HEK293T (cell line): ENCODE measurements at places on chromosomes 2 and 18.

DNA sequence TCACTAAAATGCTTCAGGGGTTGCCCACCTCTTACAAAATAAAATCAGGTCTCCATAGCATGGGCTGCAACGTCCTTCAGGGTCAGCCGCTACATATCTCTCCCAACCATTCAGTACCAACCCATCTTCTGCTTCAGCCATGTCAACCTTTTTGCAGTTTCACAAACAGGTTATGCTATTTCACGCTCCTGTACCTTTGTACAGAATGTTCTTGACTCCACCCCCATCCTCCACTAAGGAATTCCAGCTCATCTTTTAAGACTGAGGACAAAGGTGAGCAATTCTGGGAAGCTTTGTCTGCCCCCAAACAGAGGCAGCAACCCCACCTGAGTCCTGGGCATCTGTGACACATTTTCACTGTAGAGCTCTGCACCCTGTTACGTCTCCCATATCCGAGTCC, 8.8 kb upstream of the EVA1A start:
- DNase-seq, result no peak

DNA sequence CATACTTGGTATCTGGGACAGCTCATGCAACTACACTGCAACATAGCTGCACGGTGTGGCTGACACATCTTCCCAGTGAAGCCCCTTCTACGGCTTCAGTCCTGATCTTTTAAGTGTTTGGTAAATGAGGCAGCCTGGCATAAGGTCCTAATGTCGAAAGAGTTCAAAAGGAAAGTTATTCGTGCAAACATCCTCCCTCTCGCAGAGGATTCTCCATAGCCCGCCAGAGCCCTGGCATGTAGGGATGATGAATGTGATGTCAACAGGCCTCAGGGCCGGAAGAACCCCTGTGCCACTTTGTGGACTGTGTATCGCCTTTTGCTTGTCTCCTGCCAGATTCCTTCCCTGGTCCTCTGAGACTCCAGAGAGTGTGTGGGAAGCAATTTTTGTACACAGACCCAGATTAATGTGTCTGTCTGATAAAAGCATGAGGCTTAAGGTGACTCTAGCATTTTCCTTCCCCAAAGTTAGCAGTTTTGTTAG, 88.5 kb downstream of the SOCS6 start:
- no peak for DNase-seq

GRCh38 chr18:21826196-21826595, 85.6 kb downstream of the MIB1 start:
- no peak for DNase-seq

DNA sequence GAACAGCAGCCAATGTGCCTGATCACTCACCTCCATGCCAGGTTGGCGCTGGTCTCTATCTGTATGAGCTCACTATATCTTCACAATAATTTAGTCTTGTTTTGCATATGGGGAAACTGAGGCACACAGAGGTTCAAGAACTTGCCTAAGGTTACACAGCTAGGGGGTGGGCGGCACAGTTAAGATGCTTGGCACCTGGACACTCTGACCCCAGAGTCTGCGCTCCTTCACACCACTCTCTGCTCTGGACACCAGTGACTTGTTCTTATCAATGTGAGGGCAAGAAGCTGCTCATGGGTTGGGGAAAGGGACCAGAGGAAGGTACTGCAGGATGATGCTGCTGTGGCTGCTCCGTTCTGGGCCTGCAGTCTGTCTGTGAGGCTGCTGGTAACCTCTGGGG, 27.1 kb downstream of the FBLN7 start:
- DNase-seq, result no peak

DNA sequence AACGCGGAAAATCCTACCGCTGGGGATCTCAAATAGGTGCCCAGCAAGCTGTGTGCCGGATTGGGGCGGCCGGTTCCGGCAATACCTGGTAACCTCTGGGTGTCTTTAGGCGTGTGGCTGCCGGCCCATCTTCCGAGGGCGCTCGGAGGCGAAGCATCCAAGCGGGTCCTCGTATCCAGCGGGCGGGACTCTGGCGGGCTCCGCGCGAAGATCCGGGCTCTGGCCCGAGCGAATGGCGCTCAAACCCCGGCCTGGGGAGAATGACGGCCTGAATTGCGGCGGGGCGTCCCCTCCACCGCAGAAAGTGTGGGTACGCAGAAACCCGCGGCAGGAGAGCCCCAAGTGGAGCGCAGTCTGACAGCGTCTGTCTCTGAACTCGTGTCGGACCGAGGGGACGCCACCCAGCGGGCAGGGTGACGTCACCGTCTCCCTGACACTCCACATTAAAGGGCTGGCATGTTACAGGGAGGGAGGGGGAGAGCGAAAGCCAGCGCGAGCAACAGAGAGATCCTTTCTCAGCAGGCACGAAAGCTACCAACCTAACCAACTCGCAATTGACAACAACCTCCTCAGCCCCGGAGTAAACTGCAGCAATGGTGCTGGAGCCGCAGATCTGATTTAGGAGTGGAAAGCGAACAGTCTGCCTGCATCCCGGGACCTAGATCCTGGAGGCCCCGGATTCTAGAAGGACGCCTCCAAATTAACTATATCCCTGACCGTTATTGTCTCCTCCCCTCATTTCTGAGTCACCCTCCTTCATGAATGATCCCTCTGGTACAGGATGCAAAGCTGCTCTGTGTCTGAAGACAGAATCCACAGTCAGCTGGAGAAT, at the start of gene SKOR2:
TSS of gene SKOR2 (minus strand) at position 372 of the 832 bp plus-strand sequence. CDS start 2,477 bp downstream, outside the sequence.
- DNase-seq, result no peak

GRCh38 chr2:119426801-119427395, 4.8 kb upstream of the TMEM37 start:
- no peak for DNase-seq

DNA sequence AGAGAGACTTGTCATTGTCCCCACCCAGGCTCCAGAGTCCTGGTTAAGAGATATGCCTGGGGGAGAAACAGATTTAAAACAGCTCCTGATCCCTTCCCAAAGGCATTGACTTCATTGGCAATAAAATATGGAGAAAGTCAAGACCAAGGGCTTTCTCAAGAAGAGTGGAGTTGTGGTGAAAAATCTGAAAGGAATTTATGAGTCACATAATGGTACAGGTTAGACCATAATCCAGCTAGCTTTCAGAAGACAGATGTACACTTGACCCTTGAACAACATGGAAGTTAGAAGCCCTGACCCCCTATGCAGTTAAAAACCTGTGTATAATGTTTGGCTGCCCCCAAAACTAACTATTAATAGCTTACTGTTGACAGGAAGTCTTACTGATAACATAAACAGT, 599.1 kb upstream of the SOX11 start:
- no peak for DNase-seq

DNA sequence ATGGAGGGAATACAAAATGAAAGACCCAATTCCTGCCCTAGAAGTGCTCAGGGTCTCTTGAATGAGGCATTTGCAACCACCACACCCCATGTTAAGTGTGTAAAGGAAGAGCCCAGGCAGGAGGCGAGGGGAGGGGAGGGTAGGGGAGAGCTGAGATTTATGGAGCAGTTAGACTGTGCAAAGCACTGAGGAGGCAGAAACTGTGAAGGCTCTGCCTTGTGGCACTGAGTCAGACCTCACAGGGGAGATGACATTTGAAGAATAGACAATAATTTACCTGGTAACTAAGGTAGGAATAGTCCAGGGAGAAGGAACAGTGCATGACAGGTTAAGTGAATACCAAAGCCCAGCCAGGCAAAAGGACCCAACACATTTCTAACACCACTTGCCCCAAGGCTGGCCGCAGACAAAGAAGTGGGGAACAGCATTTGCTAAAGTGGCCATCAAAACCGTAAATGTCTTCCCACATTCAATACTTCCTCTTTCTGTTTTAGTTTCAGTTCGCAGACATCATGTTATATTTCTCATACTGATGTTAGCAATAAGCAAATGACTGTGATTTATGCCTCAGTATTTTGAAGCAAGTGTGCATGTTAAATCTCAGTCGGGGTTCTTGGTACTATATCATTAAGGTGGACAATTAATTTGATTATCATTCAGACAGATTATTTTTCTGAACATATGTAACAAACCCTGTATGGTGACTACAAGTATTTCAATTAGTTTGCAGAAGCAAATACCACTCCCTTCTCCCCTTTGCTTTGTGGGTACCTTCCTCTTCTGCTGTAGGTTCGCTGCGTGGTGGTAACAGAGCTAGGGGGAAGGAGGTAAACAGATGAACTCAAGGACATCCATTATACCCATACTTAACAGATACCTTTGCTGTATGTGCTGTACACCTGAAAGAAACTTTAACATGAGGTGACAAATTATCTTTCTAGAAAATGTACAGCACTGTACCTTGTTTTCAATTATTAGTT, 27.5 kb downstream of the CDH20 start:
- no peak for DNase-seq

GRCh38 chr2:86039963-86040655, 65.6 kb downstream of the POLR1A start:
- DNase-seq, result no peak

- no peak for DNase-seq
Observed at GRCh38 chr2:211900518-211900917, 638.1 kb downstream of the ERBB4 start.

GRCh38 chr2:109348671-109349502, 219.9 kb downstream of the SH3RF3 start:
- DNase-seq, result no peak

DNA sequence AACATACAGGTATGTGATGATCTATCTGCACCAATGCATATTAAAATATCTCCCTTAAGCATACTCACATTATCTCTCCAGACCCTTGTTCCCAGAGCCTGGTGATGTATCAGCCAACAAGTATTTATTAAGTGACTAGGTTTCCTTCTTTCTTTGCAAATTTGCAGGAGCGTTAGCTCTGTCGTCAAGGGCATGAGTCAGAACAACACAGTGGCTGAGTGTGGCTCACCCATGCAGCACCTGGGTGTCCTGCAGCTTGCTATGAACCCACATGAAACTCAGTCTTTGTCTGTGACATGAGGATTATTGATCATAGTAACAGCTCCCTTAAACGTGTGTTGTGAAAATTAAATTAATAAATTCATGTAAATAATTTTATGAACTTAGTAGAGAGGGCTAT, 96.6 kb downstream of the PIEZO2 start:
- DNase-seq, result no peak

GRCh38 chr2:62654423-62654791, 51.1 kb upstream of the EHBP1 start:
- DNase-seq, result no peak

DNA sequence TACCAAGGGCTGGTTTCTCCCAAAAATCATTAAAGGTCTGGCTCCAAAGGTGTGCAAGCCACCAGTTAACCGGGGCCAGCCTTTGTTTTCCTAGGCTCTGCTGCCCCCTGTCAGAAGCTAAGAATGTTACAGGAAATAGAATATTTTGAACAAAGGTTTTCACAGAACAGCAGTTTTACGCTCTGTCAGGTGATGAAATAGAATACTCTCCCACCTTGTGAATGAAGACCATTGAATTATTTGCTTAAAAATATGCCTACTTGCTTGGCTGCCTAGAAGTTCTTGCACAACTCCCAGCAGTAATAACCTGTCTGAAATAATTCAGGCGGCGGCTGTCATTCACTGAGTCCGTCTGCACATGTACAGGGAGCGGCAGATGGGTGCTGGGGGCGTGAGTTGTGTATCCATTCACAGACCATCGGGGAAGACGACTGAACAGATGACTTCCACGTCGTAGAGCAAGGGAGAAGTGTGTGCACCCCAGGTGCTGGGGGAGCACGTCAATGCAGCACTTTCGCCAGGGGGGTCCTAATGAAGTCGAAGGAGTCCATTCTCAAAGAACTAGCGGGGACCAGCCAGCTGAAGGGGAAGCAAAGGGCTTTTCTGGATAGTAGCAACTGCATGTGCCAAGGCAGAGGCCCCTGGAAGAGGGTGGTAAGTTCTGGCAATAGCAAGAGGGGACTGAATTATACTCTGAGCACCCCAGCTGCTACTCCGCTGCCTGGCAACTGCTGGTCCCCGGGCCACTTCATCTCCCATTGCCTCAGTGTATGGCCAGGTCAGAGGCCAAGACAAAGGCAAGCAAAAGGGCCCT, 56.1 kb downstream of the SF3B1 start:
- DNase-seq, result peak; percentile 66

GRCh38 chr2:38723173-38723572, 28.0 kb downstream of the SRSF7 start:
- no peak for DNase-seq

- DNase-seq, result no peak
Observed at GRCh38 chr2:171595456-171595855, 73.2 kb downstream of the CYBRD1 start.

GRCh38 chr2:132279344-132279743, 117.6 kb upstream of the ANKRD30BL start:
- DNase-seq, result no peak

GRCh38 chr2:31785876-31786275, 205.1 kb upstream of the SRD5A2 start:
- DNase-seq, result no peak
